ENCODE measurements at places on chromosomes 2 and 18.
A peak's percentile ranks its signal among the peaks of the same experiment; 100 is the strongest.

GRCh38 chr2:102187496-102188150 lies 800 bp downstream of the IL1RL2 start:
- DNase-seq = peak; percentile 29

DNA sequence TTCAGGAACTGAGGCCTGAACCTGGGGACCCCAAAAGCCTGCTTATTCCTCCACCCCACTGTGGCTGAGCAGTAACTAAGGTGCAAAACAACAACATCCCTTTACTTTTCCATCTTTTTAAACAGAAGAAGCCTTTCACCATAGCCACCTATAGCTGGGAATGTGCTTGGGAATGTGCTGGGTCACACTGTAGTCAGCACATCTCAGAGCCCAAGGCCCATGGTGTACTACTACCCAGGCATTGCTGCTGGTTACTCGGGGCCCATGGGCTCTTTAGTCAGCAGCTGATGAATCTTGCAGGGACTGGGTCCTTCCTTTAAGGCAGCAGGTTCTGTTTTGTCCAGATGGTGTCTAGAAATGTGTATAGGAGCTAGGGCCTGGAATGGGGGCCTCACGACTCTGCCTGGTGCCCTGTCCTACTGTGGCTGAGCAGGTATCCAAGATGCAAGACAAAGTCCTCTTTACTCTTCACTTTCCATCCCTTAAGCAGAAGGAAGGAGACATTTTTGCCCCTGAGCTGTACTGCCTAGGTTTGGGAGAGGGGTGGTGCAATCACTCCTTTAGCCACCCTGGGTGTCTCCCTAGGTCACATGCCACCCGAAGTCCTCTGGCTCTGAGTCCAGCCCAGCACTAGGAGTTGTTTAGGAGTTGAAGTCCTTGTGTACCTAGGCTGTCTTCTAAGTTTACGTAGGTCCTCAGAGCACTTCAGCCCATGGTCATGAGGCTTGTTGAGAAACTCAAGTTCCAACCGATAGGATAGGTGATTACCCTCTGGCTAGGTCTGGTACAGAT lies 70.1 kb downstream of the OXER1 start:
- DNase-seq = no peak

DNA sequence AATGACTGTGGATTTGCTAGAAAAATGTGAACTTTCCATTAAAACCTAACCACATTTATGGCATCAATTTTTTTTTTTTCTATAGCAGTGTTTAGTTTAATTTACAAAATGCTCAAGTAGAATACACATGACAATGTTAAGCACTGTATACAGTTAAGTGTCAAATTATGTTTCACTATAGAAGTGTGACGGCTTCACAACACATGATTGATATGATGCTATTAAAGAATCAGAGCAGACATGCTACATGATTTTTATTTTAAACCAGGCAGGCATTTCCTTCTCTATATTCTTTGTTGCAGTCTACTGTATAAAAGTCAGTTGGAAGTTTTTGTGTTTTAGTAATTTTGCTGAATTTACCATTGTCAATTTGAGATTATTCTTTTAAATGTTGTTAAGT lies 43.6 kb downstream of the PROKR1 start:
- DNase-seq = no peak

DNA sequence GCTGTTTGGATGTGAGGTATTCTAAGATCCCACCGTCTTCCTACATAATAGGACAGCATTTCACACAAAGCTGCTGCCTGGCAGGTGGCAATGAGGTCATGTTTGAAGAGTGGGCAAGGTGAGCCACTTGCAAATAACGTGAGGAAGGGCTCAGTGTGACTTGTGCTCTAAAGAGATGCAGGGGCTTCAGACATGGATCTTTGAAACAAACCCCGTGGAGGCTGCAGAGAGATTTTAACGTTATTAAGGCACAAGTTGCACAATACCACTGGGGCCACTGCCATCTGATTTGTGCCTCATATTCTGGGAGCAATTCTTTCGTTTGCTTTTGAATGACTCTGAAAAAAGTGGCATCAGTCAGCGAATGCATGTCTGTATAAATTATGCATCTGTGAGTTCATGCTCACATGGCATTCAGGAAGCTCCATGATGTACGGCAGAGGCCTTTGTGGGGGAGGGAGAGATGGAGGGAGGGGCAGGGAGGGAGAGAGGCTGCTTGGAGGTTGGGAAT lies 362.0 kb downstream of the SOX11 start:
- DNase-seq = no peak

GRCh38 chr18:78701771-78702396 lies 277.7 kb upstream of the SALL3 start:
- DNase-seq = no peak

GRCh38 chr2:132909427-132909826 lies 239.4 kb upstream of the LYPD1 start:
- no peak for DNase-seq

- no peak for DNase-seq
Measured at GRCh38 chr2:105541189-105542050, 142.6 kb upstream of the FHL2 start.

- no peak for DNase-seq
Measured at GRCh38 chr2:15968280-15969178, 28.2 kb downstream of the MYCN start.

DNA sequence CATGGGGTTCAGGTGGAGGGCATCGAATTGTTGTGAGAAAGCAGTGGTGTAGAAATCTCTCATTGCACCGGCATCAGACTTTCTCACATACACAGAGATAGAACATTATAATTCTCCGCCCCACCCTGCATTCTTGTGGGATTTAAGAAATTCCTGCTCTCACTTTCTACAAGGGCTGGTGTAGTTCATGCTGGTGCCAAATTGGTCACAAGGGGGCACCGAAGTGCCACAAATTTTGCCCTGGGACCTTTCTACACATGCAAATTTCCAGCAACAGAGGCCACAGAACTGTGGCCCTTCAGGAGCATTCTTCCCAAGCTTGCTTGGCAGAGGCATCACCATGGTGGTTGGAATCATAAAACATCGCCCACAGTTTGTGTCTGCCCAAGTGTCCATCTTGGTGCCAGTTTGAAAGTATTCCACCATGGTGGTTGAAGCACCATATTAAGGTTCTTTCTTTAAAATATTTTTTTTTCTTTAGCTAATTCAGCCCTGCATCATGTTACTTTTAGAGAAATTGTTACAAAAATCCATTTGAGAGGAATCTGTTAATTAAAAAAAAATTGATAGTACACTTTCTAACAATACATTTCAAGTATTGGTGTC lies 521.2 kb upstream of the FANCL start:
- no peak for DNase-seq

DNA sequence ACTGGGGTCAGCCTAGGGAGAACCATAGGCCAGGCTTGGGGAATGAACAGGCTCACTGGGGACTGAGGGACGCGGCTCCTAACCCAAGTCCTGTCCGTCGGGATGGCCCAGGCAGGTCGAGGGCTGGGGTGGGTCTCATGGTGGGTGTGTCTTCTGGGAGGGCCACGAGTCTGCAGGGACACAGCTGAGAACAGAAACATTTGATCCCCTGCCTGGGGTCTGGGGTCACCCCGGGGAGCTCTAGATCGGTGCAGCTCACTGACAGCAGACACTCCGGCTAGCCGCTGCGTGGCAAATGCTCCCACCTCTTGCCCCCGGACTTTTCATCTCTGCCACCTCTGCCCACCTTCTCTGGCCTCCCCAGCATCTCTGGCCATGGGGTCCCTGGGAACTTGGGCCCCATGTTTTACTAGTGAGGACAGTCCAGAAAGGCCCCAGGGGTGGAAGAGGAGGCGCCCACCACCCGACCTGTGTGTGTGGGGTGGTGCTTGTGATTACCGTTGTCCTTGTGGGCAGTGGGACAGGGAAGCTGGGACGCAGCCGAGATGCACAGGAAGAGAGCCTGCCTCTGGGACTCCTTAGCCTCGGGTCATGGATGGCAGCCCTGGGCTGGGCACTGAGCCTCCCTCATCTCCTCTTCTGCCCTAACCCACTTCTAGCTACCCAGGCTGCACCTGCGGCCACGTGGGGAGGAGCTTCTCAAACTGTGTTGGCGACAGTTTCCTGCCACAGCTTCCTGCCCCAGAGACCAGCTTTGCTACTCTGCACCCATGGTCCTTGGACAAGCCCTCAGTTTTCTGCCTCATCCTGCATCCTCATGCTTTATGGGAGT lies 4.9 kb downstream of the ZAP70 start:
- peak; percentile 64 for DNase-seq

- no peak for DNase-seq
Measured at GRCh38 chr2:71668326-71669057, 215.1 kb downstream of the DYSF start.

DNA sequence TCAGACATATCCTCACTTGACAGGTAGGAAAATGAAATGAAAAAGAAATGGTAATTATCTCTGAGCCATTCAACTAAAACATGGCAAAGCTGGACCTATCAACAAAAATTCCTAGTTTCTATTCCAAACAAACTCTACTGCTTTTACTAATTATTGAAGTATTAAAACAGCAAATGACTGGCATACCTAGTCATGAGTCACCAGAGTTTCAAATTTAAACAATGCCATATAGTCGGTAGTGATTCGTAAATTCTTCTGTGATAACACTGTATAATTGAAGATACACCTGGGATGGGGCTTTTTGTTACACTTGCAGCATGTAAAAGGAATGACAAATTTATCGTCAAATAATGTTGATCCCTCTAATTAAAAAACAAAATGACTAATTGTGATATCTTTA lies 153.1 kb upstream of the THUMPD2 start:
- DNase-seq = no peak

- no peak for DNase-seq
Measured at GRCh38 chr2:219739066-219739465, 111.6 kb downstream of the SLC4A3 start.

- no peak for DNase-seq
Measured at GRCh38 chr2:173048897-173049661, 26.6 kb upstream of the MAP3K20 start.

DNA sequence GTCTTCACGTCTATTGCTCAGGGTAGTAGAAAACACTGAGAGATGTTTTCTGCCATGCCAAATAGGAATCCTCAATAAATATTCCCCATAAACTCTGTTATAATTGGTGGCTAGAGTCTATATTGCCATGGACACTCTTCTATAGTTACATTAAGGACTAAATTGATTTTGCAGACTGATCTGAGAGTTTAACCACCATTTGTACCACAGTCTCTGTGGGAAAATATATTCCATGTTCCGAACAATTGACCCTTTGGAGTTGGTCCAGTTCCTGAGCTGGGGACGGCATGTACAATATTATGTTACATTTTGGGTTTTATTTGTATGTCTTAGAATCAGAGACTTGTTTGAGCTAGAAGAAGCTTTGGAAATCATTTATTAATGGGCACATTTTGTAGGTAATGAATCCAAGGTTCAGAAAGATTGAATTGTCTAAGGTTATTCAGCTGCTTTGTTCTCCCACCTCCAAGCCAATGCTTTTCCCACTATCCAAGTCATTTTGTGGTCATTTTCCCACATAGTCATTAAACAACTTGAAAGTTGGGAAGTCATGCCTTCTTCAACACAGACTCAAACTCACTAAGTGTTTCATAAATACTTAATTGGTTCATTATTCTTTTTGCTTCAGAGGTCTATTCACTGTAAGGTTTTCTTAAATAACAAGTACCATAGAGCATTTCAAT lies 5.1 kb upstream of the PPP1CB start:
- no peak for DNase-seq

- DNase-seq = no peak
Measured at GRCh38 chr2:70795164-70795995, 4.9 kb upstream of the FIGLA start.

- no peak for DNase-seq
Measured at GRCh38 chr2:108316033-108316432, 27.3 kb downstream of the SULT1C2 start.

DNA sequence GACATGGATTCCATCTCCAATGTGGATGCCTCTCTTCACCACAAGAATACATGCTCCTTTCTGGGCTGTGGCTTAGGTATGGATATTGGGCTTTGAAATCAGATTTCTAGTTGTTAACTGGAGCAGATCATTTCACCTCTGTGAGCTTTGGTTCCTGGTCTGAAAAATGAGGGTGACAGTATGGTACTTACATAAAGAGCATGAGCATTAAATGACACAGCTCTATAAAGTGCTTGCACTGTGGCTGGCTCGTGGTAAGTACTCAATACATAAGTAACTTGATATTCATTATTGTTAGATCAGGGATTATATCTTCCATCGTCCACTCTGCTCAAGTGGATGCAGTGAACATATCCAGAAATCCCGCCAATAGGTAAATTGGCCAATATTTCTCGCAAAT lies 33.4 kb downstream of the ARHGAP25 start:
- DNase-seq = no peak

- DNase-seq = peak; percentile 17
Measured at GRCh38 chr2:143034292-143035074, 94.7 kb upstream of the ARHGAP15 start.

DNA sequence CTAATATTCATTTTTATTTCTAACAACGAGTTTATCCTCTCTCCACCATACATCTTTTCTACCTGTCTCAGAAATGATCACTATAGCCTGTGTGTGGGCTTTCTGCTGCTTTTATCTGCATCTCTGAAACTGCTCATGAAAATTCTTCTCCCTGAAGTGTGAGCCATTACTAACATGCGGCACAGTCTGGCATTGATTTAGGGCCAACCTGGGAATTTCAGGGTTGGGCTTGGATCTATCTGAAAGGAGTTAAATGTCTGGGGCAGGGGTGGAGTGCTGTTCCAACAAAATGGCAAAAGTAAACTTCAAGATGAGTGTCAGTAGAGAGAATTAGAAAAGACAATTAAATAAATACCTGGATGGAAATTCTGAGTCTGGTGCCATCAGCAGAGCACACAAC lies 198.2 kb upstream of the OSR1 start:
- no peak for DNase-seq

GRCh38 chr18:79805211-79805887 lies 7.6 kb downstream of the KCNG2 start:
- no peak for DNase-seq

DNA sequence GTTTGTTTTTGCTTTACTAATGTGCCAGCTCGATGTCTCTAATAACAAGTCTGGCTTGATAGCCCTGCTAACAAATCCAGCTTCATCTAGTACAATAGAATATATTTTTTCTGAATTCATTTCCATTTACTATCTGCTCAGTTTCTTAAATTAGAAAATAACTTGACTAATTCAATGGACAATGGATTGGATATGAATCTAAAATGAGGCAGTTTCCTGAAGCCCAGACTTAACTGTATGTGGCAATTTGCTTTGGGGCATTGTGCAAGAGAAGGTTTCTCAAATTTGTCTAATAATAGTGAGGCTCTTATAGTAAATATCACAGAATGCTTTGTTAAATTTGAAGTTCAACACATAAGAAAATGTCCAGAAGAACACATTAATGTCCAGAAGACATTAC lies 25.8 kb downstream of the CALCRL start:
- DNase-seq = no peak

GRCh38 chr18:22330508-22330907 lies 87.2 kb downstream of the CTAGE1 start:
- DNase-seq = no peak

DNA sequence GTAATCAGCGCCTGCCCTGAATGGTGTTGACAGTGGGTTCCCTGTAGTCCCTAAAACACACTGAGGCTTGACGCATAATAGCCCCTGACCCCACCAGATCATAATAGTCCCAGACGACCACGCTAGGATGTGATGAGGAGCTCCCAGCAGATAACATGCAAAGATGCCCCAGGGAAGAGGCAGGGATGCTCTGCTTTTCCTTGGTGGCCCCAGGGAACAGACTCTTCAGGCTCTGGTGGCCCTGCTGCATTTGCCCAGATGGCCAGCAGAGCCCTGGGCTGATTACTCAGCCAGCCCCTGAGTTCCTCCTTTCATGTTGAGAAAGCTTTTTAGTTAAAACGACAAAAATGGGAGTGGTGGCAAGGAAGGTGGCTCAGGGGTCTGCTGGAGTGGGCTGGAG lies 5.9 kb upstream of the NCKAP5 start:
- no peak for DNase-seq

GRCh38 chr2:24722141-24722790 lies 70.9 kb downstream of the PTRHD1 start:
- DNase-seq = no peak
